ENCODE measurements at places on chromosomes 1 and 21.

DNA sequence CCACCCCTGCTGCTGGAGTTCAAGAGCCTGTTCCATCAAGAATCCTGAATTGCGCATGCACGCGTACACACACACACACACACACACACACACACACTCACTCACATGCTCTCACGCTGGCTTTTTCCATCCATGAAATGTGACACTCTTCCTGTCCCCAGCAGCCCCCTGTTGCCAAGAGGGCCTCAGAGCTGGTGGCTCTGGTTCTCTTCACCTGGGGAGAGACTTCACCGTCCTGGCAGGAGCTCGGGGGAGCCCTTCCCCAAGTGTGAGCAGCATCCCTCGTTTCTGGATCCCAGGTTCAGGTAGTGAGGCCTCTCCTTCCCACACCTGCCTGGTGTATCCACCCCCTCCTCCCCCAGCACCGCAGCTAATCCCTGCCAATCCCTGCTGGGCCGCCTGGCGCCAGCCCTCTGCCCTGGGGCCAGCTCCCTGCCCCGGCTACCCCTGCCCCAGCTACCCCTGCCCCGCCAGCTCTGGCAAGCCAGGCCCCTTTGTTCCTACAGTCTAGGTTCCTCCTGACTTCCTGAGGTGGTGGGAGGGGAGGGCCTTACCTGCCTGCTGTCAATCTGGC lies 9.9 kb downstream of the PLOD1 start:
- DNase-seq = no peak

- DNase-seq = no peak
Measured at GRCh38 chr21:16302851-16303282, 573.1 kb downstream of the USP25 start.

- DNase-seq = no peak
Measured at GRCh38 chr1:5010656-5011055, 356.2 kb downstream of the AJAP1 start.

DNA sequence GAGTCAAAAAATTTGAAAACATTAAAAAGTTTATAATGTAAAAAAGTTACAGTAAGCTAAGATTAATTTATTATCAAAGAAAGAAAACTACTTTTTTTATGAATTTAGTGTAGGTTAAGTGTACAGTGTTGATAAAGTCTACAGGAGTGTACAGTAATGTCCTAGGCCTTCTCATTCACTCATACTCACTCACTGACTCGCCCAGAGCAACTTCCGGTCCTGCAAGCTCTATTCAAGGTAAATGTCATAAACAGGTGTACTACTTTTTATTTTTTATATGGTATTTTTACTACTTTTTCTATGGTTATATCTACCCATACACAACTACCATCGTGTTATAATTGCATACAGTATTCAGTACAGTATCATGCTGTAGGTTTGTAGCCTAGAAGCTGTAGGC lies 49.6 kb downstream of the TBX19 start:
- DNase-seq = no peak

DNA sequence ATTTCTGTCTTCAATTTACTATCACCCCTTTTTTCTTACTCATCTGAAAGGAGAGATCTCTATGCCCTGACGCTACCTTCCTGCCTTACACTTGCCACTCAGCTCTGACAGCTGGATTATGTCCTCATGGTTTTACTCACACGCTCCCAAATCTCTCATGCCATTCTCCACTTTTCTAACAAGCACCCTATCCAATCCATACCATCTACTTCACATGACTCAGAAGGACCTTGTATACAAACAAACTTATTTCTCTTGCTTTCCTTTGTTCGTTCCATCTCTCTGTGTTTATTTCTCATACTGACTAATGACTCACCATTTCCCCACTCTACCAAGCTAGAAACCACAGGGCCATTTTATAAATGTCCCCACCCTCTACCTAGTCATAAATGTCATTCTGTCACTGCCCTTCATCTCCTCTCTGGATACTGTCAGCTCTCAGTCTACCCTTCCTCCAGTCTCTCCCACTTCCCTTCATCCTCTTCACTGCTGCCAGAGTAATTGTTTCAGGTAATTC lies 87.3 kb downstream of the USP24 start:
- no peak for DNase-seq

DNA sequence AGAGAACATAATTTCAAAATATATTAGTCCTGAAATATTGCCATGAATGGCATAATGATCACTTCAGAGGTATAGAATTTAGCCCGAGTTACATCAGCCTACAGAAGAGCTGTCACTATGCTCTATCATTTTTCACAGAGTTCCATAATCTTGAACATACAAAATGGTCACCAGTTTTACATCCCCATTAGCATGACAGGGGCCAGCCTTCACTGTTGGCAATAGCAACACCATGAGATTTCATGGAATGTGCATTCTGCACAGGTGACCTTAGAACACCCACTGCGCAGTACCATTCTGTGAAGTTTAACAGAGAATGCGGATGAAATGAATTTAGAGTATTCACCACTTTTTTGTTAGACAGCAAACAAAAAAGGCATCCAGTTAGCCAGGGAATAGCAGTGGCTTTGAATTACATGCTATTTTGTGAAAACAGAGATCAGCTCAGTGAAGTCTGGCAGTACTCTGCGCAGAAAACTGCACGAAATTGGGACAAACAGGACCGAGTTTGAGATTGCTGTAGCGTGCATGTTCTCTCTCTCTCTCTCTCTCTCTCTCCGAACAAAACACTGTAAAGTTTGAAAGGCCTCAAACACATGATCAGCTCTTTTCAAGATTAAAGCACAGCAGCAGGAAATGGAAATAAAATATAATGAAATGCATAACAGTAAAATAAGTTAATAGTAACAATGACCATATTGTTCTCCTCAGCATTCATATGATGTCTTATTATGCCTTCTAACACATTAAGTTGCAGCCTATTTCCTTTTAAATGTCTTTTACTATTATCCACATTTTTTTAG lies 349.3 kb downstream of the USH2A start:
- no peak for DNase-seq

Data from activated naive CD4-positive, alpha-beta T cell treated with anti-CD3 and anti-CD28 coated beads, Interleukin-2, amount 50 U/mL, for 72 hours (primary cell).